ENCODE measurements at places on chromosomes 4 and X.

- DNase-seq, result no peak
Measured at GRCh38 chr4:65670331-65671031, at the start of gene EPHA5. Gene EPHA5 (minus strand): TSS chr4:65670489. CDS start chr4:65669742, 747 bp downstream.

DNA sequence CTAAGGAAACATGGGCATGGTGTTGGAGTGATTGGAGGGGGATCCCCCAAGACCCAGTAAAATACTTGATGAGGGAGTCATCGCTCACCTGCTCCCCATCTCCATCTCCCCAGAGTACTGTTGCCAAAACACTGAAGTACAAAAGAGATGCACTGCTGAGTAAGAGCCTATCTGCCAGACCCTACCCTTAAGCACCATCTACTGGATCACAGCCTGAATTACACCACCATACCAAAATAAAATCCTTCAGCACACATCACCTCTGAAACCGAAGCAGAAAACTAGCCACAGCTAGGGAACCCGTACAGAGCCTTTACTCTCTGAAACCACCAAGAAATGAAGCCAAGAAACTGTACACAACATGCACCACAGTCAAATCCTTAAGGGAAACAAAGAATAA lies 466.3 kb upstream of the ACTRT1 start:
- no peak for DNase-seq

DNA sequence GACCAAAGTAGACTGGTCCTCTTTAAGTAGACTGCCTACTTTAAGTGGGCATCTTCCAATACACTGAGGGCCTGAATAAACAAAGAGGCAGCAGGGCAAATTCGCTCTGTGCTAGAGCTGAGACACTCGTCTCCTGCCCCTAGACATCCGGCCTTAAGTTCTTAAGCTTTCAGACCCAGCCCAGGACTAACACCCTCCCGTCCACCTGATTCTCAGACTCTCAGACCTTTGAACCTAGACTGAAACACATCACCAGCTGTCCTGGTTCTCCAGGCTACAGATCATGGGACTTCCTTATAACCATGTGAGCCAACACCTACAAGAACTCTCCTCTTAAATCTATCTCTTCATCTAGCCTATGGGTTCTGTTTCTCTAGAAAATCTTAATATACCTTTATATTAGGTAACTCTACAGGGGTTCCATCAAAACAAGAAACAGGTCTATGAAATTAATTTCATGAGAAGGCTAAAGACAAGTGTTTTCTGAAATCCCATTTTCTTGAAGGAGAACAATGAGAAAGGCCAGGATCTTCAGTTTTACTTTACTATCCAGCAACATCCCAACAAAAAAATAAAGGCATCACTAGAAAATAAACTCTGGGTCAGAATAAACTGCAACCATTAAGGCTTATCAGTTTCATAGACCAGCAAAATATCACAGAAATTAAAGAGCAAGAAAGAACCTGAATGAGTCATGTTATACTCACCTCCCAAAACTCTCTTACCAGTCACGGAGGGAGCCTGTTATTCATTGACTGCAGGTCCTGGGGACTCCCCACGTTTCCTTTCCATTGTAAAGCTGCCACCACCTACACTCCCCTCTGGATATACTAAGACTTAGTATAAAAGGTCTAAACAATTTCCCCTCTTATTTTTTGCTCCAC lies 14.8 kb downstream of the ADGRA3 start:
- no peak for DNase-seq

DNA sequence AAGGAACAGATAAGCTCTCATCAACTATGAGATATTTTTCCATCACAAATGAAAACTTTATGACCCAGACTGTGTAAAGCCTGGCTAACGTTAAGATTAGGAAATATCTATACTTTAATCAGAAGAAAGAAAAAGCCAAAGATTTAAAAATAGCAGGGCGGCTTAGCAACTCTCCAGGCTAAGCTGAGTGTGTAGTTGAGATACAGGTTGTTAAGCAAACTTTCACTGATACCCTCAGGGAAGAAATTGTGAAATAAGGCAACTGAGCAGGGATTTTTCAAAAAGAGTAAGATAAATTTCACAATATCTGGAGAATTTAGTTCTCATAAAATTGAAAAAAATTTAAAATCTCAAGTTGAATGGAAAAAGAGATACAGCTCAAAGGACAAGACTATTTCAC lies 382.0 kb downstream of the RAPGEF2 start:
- DNase-seq, result no peak

GRCh38 chr4:139908636-139909437 lies 243.2 kb downstream of the MGST2 start:
- DNase-seq, result no peak

DNA sequence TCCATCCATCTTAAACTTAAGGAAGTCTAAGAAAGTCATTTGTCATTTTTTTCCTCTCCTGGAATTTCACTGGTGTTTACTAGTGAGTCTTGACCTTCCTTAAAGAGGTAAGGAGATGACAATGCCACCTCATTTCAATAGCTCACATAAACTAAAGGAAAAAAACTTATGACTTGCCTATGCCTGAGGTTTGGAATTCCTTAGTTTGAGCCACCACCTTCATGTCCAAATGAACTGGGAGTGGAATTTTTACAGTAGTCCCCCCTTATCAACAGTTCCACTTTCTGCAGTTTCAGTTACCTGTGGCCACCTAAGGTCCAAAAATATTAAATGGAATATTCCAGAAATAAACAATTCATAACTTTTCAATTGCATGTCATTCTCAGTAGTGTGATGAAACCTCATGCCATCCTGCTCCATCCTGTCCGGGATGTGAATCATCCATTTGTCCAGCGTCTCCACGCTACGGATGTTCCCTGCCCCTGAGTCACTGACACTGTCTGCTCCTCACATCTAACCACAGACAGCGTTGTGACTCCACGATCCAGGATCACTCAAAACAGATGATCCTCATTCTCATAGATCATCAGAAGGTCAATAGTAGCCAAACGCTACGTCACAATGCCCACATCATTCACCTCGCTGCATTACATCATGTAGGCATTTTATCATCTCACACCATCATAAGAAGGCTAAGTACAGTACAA lies 177.4 kb downstream of the SH3KBP1 start:
- DNase-seq, result no peak

DNA sequence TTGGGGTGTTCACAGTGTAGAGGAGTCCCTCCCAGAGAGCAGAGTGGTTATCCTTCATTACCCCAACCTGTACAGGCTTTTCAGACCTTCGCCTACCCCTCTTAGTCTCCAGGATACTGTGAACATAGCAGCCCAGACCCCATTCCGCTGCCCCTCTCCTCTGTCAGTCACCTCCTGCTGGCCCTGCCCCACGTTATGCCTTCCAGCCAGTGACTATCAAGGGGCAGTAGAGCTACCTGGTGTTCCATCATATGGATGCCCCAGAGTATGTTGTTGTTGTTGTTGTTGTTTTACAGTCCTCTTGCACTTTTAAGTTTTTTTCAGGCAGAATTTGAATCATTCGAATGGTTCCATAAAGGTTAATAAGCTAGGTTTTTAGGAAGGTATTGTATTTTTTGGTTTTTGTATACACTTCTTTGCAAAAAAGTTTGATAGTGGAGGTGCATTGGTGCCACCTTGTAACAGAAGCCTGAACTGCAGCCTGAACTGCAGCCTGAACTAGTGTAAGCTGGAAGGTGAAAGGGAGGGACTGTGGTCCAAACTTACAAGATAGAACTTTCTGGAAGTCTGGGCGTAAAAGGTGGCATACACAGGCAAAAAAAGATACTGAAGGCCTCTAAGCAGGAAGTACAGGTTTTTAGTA lies 101.4 kb upstream of the RAB40AL start:
- DNase-seq, result peak; percentile 10

All from CD8-positive, alpha-beta T cell (primary cell).